Stimulated activated CD4-positive, alpha-beta T cell treated with anti-CD3 and anti-CD28 coated beads, Interleukin-4, amount 100 ng/mL, for 1 hour (primary cell): ENCODE measurements at places on chromosomes 4 and X.

GRCh38 chrX:68480969-68481368, 17.9 kb upstream of the YIPF6 start:
- no peak for DNase-seq

DNA sequence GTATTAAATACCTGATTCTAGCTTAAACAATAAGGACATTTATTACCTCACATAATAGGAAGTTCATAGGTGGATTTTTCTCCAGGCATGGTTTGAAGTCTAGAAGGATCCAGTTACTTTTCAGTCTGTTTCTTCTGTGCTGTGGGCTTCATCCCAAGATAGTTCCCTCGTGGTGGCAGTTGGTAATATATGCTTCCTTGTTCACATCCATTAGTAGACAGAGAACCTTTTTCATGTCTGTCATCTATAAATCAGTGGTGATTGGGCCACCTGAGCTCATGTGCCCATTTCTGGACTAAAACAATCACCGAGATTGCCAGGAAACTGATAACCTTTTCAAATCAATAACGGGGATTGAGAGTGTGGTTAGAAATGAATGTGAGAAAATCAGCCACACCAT, 97.7 kb downstream of the KDM6A start:
- DNase-seq: no peak

DNA sequence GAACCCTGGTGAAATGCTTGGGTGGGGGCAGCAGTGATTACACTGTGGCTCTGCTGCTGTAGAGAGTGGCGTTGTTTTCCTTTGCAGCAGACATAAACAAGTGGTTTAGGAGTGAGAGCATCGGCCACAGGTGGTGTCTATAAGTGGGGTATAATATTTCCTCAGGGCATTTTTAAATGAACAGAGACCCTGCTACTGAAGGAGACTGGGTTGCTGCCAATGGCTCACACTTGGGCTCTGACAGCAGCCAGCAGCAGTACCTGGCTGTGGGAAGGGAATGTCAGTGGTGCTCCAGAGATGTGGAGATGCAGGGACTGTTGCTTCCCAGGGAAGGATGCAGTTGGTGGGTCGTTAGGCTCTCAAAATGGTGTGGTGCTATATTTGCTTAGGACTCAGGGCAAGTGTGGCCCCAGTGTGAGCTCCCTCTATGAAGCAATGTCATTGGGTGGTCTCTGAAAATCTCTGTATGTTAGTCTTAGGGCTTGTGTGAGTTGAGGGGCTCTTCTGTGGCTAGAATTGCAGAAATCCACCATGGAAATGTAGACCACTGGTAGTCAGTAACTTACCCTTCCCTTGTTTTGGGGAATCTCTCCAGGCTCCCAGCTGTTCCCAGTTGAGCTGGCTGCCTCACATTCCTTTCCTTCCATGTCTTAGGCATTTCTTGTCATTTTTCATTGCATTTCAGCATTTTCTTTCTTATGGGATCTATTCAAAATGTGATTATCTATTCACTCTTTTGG, 1023.0 kb upstream of the GRID2 start:
- DNase-seq: no peak

GRCh38 chr4:74161666-74162450, 3.9 kb downstream of the MTHFD2L start:
- DNase-seq: no peak

DNA sequence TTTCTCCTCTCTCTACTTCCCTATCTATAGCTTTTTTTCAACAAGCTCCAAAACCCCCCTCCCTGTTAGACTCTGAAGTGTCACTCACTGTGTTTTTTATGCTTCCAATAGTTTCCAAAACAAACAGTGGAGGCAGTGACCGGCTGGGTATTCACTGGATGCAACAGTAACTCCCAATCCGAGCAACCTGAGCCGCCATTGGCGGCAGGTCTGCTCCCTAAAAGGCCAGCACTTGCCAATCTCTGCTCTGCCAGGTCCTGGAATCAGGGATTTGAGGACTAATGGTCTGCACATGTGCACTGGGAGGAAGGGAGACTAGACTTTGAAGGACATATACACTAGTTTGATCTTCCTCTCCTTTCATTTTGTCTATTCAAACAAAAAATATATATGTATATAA, 7.1 kb downstream of the TBX22 start:
- no peak for DNase-seq

DNA sequence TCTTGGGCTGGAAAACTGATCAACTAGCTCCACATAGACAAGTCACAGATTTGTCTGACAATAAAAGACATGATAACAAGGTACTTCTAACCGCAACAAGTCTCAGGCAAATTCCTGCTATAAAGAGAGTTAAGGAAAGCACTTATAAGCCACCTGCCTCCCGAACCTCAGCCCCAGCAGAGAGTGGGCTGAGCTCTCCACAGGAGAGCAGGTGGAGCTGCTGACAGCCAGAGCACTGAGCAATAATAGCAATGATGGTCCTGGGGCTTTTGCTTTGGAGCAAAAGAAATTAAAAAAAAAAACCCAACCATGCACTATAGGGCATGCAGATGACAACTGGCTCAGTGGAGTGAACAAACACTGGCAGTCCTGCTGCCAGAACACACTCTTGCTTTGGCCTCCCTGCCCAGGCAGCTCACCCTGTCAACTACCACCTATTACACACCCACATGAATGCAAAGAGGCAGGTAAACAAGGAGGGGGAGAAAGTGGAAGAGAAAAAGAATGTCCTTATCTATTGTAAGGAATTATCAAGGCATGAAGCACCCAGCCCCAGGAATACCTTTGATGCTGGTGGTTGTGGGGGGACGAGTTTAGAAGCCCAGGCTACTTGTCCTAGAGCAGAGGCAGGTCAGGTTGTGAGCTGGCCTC, 135.8 kb upstream of the DGKK start:
- DNase-seq: no peak

- no peak for DNase-seq
Observed at GRCh38 chr4:41748074-41748570, 403 bp downstream of the PHOX2B start.
